ENCODE measurements at places on chromosomes 12 and 14.

GRCh38 chr12:69512820-69513219, 42.6 kb downstream of the FRS2 start:
- DNase-seq = no peak

DNA sequence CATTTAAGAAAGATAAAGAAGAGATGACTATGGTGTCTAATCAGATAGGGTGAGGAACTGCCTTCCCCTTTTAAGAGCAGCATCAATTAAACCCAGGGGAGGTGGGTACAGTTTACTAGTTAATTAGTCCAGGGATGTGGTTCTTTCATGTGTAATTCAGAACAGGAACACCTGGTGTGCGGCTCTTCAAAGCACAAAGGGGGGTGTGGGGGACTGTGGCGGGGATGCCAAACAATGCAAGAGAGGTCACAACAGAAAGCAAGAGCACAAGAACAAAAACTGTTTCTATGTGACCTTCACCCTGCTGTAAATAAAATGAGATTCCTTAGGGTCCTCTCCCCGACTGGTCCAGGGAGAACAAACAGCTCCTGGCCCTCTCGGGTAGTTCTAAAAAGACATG, 183.9 kb upstream of the SOX5 start:
- no peak for DNase-seq

DNA sequence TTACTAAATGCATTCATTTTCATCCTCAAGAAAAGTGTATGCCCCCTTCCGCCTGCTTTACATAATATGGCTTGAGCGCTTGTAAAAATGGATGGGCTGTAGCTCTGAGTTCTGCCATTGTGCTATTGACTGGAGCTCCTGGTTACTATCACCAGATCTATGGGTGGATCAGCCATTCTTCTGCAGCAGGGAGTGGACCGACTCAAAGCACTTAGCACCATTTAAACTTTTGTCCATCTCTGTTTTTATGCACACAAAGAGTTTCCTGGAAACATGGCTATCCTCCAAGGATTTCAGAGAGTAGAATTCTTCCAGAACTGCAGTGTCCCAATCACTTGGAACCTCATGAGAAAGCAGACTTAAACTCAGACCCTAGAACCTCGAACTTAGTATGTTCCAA, 4.5 kb upstream of the NUMB start:
- no peak for DNase-seq

DNA sequence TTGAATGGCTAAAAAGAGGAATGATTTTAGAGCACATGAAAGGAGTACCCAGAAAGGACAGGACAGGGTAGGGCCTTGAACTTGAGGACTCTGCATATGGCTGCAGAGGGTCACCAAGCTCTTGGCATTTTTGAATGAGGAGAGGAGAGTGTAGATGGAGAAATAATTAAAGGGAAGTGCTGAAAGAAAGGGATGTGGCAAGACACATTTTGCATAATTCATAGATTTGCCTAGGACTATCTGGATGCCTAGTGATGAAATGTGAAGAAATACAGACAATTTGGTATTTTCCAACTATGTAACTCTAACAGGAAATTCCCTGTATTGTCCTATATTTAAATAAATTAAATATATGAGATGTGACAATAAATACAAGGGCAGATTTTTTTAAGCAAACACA, 27.5 kb upstream of the MDM1 start:
- DNase-seq = no peak

GRCh38 chr14:103401223-103402214, 16.3 kb downstream of the MARK3 start:
- no peak for DNase-seq

GRCh38 chr14:70045844-70046535, 142.8 kb downstream of the SLC8A3 start:
- DNase-seq = peak; percentile 73

DNA sequence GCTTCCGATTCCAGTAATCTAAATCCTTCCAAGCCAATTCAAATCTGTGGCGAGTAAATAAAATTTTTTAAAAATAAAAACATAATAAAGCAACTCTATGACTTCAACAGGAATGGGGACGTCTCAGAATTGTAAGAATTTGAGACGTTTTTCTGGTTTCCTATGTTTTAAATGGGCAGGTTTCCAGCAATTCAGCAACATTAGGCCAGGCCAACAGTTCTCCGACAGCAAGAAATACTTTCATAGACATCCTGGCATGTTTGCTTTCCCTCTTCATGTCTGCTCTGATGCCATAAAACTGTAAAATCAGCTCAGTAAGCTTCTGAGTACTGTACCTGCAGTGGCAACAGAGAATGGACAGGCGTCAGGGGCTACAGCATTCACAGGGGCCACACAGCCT, 35.8 kb upstream of the DICER1 start:
- DNase-seq = no peak

DNA sequence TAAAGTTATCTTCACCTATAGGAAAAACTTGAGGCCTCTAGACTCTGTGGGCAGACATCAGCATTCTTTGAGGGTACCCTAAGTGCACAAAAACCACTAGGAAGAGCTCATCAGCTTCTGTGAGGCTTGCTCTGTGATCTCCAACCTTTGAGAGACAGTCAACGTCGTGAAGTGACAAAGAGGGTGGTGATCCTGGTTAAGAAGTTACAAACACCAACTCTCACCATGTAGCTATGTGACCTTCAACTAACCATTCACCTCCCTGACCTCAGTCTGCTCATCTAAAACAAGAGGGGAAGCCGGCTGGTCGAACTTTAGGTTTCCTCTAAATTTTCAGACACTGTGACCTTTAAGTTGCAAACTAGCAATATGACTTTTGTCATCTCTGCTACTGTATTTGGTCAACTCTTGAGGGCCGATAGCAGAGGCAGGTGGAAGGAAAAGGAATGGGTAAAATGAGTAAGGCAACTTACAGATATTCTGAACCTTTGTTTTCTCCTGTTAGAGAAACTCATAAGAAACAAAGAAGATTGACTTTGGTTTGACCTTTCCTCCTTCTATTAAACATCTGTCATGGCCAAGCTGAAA, 103.2 kb upstream of the PARP11 start:
- no peak for DNase-seq

GRCh38 chr14:43410631-43411030, 1096.5 kb downstream of the FSCB start:
- no peak for DNase-seq

- no peak for DNase-seq
These were observed 22.1 kb upstream of the AQP2 start for GRCh38 chr12:49928471-49928870.

DNA sequence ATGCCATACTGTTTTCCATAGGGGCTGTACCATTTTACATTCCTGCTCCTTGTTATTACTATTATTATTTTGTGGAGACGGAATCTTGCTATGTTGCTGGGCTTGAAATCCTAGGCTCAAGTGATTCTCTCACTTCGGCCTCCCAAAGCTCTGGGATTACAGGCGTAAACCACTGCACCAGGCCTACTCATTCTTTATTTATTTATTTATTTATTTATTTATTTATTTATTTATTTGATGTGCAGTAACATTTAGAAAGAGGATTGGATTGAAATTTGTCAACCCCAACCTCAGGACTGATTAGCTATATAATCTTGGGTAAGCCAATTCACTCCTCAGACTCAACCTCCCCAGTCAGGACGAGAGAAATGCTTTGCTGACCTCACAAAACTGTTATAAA, 107.9 kb downstream of the VEZT start:
- DNase-seq = no peak

GRCh38 chr14:98926146-98926545, 345.9 kb downstream of the BCL11B start:
- no peak for DNase-seq

GRCh38 chr14:105309371-105309770, 5.2 kb upstream of the PACS2 start:
- no peak for DNase-seq

DNA sequence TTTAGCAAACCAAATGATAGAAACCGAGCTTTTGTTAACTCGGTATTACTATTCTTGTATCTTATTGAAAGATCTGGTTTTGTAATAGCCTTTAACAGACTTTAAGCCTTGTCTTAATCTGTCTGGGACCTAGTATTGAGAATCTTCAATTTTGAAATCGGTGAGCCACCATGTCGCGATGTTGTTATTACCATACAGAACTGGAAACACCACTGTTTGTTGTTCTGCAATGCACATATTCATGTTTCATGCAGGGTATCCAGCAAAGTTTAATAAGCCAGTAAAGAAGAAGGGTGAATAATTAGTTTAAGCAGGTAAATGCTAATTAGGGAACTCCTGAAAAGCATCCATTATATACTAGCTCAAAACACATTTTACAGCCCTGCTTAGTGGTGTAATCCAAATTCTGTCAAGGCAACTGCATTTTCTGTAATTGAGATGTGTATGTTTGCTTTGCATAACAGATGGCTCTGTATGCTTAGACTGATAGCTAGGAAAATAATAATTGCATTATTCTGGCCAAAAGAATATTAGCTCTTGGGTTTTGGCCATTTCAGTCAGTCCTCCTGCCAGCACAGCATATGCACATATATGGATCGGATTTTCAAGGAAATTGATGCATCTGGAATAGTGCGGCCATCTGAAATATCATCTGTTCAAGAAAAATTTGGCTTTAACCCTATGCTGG, 389.2 kb downstream of the EGLN3 start:
- DNase-seq = no peak

DNA sequence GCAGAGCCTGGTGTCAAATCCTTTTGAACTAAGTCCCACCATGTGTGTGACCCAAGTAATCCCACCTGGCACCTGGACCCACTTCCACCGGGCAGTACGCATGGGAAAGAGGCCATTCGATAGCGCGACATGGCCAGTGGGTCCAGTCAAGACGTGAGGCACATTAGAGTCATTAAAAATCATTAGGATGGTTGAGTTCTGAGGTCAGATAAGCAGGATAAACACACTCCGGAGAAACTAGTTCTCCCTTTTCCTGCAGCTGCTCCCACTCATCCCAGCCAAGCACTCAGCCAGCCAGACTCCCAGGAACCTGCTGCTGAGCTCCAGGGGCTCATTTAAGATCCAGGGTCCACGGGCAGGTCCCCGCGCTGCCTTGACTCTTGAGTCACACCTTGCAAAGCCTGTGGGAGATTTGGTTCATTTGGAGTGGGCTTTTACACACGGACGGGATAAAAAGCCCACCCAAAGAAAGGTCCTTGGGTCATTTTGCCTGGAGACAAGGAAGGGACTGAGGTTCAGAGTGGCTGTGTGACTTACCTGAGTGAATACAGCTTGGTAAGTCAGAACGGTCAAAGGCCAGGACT, 313.9 kb downstream of the BCL11B start:
- no peak for DNase-seq
